Nephron progenitor cell (in vitro differentiated cells): ENCODE measurements at places on chromosomes 7 and 10.

- DNase-seq, result no peak
Measured at GRCh38 chr10:97644936-97645335, 4.5 kb downstream of the PI4K2A start.

DNA sequence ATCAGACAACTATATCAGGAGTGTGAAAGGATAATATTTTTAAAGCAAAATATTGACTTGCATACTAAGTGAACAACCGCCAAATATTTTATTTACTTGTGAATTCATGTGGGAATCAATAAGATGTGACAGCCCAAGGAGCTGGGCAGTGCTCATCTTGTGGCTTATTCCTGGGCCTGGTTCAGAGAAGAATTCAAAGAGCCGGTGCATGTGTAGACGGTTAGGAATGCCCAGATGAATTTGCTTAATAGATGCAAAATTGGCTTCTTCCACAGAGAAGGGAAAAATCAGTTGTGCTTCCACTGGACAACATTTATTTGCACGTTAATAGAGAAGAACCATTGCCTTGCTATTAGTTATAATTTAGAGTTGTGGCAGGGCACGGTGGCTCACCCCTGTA, 4.4 kb downstream of the MYL7 start:
- DNase-seq, result no peak

- DNase-seq, result no peak
Measured at GRCh38 chr10:57018452-57018851, 657.4 kb upstream of the ZWINT start.

DNA sequence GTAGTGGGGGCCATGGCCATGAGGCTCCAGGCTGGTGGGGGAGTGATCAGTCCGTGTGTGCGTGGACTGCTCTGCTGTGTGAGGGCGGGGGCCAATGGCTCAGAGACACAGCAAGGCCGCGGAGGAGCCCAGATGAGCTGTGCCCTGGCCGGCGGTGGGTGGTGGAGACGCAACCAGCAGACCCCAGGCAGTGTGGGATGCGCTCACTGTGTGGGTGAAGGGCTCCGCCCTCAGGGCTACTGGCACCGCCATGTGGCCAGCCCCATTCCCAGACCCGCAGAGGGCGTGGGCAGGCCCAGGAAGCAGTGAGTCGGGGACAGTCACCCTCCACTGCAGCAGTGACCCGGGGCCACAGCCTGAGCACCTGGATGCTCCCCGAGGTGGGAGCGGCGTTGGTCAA, 9.1 kb downstream of the NKX6-2 start:
- no peak for DNase-seq

DNA sequence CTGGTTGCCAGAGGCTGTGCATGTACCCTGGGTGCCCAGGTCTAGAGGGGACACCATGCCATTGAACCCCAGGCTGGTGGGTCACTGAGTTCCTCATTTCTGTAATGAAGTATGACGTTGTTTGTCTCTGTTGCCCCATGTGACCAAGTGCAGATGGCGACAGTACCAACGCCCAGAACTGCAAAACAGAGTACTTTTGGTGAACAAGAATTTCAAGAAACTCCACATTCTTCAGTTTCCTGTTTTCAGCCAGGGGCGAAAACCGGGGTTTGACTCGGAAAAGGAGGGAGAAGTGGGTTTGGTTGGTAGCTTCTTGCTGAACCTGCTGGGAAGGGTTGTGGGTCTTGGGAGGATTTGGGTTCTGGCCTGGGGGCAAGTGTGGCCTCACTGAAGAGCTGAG, 18.2 kb downstream of the CYP17A1 start:
- no peak for DNase-seq

- no peak for DNase-seq
Measured at GRCh38 chr7:55651057-55651456, 78.8 kb upstream of the VOPP1 start.

DNA sequence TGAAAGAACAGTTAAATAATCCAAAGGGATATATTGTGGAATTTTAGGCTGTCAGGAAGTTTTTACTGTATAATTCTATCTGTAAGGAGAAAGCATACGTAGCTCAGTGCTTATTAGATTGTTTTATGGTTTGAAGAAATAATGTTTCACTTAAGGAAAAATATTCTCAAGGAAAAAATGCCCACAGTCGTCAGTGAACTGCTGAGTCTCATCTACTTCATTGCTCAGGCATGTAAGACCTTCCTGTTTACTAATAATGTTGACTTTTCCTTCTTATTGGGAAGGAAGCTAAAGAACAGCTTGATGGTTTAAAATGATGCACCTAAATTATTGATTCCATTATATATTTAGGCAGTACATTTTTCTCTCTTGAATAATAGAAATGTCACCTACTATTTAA, 304.2 kb downstream of the SDK1 start:
- no peak for DNase-seq

- DNase-seq, result no peak
Measured at GRCh38 chr7:106134241-106134640, 22.1 kb upstream of the SYPL1 start.

DNA sequence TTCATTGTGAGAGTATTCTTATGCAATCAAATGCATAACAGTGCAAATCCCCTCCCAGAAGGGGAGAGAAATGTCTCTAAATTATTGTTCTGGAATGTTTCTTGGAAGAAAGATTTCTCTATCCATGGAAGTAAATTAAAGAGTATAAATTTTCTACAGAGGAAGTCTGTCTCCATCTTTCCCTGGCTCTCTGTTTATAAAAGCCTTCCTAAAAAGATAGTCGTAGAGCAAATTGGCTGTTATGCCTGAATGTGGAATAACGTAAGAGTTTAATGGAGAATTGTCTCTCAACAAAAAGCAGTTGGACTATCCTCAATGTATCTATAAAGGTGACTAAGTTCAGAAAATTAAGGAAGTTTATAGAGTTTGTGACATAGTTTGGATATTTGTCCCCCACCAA, 76.3 kb downstream of the GNAT3 start:
- no peak for DNase-seq

- no peak for DNase-seq
Measured at GRCh38 chr7:90833443-90833842, 237.3 kb downstream of the CDK14 start.

DNA sequence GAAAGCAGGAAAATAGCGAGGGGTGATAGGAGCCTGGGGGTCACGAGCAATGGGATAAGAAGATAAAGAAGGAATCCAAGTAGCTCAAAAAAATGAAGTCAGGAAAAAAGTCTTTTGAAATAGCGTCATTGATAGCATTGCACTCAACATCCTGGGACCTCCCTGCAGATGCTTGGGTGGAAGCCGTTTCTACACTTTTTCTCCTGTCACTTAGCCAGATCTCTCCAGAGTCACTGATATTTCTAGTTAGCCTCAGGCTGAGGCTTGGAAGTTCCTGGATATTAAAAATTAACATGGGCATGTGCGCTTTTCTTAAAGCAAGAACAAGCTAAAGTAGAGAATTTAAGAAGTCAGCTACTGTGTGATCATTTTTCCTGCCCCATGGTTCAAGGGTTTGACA, 39.5 kb upstream of the CHST15 start:
- DNase-seq, result no peak

DNA sequence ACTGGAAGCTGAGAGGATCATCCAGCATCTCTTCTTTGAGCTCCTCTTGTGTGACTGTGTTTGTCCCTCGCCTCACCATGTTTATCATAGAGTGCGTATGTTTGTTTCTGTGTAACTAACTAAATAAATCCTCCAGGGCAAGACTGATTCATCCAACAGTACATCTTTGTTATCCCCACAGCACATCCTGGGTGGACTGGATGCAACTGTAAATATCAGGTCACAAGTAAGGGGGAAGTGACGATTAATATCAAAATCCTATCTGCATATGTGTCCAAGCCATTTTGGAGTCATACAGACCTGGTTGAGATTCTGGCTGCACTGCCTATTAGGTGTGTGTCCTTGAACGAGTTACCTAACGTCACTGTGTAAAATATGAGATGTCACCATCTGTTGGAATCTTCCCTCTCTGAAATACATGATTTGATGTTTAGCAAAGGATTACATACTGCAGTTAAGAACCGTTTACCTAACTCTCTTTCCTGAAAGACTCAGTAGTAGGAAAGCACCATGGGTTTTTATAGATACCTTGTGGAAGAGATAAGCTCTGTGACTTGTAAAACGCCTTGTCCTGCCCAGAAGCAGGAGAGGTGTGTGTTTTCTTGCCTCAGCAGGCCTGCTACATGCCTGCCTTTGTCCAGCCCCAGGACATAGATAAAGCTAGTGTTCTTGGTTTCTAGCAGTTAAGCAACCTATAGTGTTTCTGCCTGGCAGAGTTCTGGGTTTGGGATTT, 25.8 kb downstream of the WBP1L start:
- no peak for DNase-seq

GRCh38 chr10:28991333-28992270, 297.3 kb upstream of the LYZL1 start:
- peak; percentile 57 for DNase-seq

- DNase-seq, result peak; percentile 76
Measured at GRCh38 chr10:122648599-122649428, 50.8 kb downstream of the C10orf120 start.

DNA sequence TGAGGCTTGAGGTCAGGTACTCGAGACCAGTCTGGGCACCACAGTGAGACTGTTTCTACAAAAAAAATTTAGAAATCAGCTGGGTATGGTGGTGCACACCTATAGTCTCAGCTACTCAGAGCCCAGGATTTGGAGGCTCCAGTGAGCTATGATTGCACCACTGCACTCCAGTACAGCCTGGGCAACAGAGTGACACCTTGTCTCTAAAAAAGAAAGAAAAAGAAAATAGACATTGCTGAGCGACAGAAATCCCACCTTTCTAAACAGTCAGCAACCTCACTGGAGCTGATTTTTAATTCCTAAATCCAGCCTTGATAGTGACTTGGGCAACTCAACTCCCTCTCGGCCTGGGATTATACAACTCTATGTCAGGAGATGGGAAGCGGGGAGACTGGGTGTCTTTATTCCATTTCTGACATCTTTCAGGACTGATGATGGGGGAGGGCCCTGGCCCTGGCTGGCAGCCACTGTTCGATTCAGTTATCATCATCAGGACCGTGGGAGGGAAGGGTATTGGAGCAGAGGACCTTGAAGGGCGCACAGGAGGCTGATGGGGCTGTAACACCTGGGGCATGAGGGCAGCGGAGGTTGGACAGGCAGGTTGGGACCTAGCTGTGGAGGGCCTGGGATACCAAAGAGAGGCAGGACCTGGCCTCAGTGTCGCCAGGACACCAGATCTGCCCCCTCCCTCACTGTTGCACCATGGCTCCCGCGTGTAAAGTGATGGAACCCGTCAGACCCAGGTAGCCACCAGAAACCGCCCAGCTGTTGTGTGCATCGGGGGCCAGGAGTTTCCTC, 14.7 kb downstream of the HSPB1 start:
- no peak for DNase-seq
